NCI-H460 (cell line): ENCODE measurements at places on chromosomes 7 and 10. TPM values are rescaled to one million over a fixed set of nuclear protein-coding genes. Genes with fewer than 3 reads are reported as not detected.

INMT gene
- not detected in 2 replicates for total RNA-seq

GRCh38 chr10:77241350-77241725 lies 396.3 kb downstream of the KCNMA1 start:
- no peak for DNase-seq

GRCh38 chr7:14228341-14228740 lies 238.9 kb upstream of the ETV1 start:
- DNase-seq, result no peak

SFR1 gene
- 13.0 and 13.8 TPM in 2 replicates for total RNA-seq

FAM241B gene
- total RNA-seq, result 2.3 and 4.9 TPM in 2 replicates

DNA sequence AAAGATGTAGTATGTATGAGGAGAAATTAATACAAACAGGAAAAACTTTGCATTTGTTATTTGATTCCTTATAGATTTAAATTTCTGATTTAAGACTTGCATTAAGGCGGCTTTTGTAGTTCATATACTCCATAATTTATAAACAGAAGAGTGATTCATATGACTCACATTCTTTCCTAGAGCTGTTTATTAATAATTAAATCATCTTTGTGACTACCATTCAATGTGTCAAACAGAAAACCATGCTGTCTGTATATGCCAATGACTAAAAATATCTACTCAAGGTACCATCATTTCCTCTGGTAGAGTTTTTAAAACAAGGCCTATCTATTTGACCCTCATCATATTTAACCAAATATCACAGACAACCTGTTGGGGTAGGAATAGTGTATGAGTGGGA lies 501.7 kb downstream of the PARD3 start:
- DNase-seq, result no peak

GRCh38 chr10:95423164-95424005 lies 132.6 kb upstream of the PDLIM1 start:
- DNase-seq, result no peak

- no peak for DNase-seq
These were observed 22.6 kb downstream of the APBB1IP start for GRCh38 chr10:26460736-26461135.

DNA sequence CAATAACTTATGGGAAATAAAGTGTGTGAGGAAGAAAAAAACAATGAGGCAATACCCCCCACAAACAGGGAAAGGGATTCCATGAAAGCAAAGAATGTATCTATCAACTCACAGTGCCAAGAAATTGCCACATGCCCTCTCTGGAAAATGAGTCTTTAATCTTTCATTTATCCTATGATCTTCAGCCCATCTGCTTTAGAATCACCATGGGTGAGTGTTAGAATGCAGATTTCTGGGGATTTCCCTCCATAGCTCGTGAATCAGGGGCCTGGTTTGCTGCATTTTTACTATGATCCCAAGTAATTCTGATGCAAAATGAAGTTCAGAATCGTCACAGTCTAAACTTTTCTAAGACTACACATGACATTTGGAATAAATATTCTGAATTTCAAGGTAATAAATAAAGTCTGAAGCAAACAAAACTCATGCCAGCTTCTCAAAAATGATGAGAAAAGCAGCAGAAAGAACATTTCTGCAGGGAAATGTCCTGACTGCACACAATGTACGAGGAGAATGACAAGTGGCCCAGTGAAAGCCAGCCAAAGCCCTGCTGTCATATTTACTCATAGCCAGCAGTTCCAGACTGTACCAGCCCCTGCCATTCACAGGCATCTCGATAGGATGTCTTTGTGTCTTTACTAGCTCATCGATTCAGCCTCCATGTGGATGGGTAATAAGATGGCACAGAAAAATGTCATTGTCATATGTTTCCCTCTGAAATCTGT lies 167.1 kb downstream of the ELMO1 start:
- no peak for DNase-seq

DNA sequence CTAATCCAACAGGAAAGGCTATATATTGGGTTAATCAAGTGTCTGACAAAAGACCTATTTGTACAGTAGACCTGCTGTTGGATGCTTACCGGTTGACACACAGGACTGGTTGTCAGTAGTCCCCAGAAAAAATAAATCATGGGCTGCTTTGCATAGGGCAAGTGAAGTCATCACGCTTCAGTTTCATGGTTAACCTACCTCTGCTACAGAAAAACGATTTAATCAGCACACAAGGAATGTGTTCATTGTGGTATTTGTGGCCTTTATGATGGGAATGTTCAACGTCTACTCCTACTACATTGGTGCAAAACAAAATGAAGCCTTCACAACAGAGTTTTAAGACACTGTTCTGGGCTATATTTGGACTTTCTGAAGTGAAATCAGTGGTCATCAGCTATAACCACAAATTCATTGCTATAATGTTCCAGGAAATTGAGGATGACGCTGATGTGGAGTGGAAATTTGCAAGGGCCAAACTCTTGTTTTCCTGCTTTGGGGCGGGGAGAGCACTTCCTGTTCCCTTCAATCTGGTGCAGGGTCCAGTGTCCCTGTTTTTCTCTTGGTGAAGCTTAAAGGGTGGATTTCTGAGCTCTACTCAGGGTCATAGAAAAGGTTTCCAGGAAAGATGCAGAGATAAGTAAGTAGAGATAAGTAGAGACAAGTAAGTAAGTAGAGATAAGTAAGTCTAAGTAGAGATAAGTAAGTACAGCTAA lies 39.3 kb upstream of the GGCT start:
- DNase-seq, result no peak

ORAI2 gene
- total RNA-seq, result 3.6 and 5.1 TPM in 2 replicates

GRCh38 chr7:26657206-26657641 lies 207.2 kb downstream of the SKAP2 start:
- DNase-seq, result no peak

- DNase-seq, result no peak
These were observed 27.3 kb upstream of the KNDC1 start for GRCh38 chr10:133132473-133133291.

DNA sequence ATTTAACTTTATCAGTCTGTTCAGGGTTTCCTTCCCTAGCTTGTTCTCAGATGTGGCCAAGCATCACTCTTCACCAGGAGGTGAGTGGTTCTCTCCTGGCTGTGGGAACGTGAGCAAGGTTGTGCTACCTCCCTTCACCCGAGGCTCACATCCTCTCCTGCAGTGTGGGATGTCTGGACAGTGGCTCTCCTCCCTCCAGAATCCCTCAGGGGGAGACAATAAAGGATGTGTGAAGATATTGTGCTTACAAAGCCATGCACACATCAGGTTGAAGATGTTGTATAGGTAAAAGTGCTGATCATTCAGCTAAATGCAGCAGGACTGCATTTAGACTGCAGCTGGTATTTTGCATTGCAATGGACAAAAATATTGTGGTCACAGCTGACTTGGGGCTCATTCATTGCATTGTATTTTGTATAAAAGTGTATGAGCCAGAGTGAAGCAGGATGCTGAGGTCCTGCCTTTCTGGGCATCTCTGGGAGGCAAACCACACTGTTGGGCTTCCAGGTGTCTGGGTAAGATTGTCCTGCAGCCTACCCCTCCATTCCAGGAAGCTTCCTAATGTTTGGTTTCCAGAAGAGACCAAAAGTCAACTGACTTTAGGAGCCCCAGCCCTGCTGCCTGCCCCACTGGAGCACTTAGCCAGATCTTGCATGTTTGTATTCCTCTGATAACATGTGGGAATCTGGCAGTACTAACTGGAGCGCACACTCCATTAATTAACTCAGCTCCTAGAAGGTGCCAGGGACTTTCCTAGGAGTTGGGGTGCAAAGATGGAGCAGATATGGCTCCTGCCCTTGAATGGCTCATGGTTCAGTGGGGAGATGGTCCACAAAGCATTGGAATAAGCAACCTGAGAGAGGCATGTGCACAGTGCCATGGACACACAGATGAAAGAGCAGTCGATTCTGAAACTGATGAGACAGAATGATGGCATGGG lies 292.5 kb upstream of the ZNF32 start:
- DNase-seq, result no peak

DNA sequence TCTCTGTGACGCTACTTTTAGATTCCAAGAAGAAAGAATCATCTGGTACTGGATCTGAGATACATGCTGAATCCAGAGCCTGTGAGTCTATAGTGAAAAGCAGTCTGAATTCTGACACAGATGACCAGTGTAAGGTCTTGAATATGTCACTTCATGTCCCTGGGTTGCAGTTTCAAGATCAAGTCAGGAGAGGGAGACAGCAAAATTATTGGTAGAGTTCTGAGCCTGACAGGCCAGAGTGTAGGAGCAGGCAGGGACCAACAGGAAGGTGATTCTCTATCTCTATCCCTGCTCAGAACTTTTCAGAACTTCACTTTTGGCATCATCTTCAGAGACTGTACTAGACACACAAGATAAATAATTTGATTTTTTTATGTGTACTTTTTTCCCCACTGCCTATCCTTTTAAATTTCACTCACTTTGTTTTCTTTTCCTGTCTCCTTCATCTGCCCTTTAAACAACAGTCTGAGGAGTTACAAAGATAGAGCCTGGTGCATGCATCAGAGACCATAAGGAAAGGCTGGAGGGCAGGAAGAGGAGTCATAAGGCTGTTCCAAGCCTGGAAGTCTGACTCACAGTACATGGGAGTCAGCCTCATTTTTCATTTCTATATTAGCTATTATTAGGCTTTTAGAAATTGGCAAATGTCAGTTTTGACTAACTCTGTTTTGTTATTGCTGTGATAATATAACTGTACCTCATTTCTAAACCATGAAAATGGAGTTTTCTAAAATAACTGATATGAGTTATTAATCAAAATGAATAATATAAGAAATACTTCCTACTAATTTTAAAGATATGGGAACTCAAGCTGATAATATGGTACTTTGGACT lies 120.2 kb upstream of the TMEM229A start:
- DNase-seq, result peak; percentile 60

- no peak for DNase-seq
These were observed 64.0 kb upstream of the CDK1 start for GRCh38 chr10:60714233-60714632.

DNA2 gene
- 17.5 and 17.7 TPM in 2 replicates for total RNA-seq

TRPV6 gene
- total RNA-seq, result not detected in 2 replicates

GRCh38 chr10:96456296-96456840 lies 57.4 kb downstream of the TLL2 start:
- DNase-seq, result no peak

PRRT4 gene
- 0.27 and 0.38 TPM in 2 replicates for total RNA-seq

GRCh38 chr10:93437946-93438612 lies 44.1 kb downstream of the MYOF start:
- no peak for DNase-seq

GRCh38 chr10:84195044-84195830 lies 900 bp downstream of the CDHR1 start:
- no peak for DNase-seq

IKZF1 gene
- not detected in 2 replicates for total RNA-seq

MKX gene
- 0.66 and 1.1 TPM in 2 replicates for total RNA-seq

DNA sequence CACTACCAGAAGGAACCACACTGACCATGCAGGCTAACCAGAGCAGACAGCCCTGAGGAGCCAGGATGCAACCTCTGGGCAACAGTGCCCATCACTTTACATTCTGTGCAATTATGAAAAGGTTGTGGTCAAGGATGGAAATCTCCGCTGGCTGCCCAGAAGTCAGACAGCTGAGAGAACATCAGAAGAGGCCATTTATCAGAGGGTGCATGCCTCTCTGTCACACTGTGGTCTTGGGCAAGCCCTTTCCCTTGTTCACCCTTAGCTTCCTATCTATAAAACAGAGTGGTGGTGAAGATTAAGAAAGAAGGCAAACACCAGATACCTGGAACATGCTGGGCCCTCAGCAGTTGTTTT lies 120.7 kb upstream of the GDF10 start:
- DNase-seq, result no peak

DNA sequence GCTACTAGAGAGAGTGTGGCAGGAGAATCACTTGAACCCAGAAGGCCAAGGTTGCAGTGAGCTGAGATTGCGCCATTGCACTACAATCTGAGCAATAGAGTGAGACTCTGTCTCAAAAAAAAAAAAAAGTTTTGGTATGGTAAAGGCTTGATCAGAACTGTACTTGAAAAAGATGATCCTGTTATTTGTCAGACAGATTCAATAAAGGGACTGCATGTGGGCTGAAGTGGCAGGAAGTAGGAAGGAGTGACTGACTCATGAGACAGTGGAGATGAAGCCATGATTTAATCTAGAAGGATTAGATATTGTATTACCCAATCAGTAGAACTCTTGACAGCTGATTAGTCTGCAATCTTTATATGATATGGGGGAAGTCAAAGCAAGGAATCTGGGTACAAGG lies 2.7 kb upstream of the TMEM254 start:
- no peak for DNase-seq

DNA sequence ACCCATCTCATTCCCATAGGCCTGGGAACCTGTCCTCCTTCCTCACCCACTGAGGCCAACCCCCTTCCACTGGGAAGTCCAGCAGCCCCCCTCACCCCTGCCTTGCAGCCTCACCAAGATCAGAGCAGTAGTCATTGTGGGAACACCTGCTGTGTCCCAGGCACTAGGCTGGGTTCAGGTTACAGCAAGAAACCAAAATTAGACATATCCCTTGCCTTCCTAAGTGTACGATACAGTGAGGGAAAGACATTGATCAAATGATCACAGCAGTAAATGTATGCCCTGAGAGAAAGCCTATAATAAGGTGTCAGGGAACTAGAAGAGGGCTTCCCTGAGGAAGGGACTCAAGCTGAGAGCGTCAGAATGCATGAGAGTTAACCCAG lies 17.0 kb upstream of the C10orf105 start:
- no peak for DNase-seq

DNA sequence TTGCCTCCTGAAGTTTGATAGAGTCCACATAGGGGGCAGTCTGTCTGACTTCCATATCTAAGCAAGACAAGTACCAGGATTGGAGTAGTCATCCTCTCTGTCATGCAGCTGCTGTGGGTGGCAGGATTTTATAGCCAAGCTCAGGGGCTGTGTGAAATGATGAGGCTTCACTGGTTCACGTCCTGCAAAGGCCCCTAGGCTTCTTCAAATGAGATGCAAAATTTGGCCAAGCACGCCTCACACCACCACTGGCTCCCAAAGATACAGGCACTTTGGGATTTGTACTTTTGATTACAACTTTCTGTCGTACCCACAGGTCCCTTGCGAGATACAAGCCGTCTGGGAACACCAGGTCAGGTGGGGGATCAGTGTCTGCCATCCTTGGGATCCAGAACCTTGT lies 67.1 kb downstream of the WDFY4 start:
- DNase-seq, result no peak

DNA sequence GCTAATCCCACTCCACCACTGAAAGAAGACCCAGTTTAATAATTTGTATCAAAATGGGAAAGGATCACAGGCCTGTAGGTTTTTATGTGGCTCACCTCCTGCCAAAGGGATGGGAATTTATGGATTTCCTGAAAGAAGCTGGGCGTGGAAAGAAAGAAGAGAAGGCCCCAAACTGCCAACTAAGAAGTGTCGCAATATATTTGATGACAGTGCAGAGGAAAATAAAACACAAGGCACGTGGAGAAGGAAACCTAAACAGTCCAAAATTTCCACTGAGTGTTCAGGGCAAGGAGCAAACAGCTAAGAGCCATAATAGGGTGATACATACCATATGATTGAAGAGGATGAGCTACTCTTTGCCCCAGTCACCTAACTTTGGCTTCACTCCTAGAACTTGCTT lies 667.2 kb downstream of the GATA3 start:
- no peak for DNase-seq

GHRHR gene
- not detected in 2 replicates for total RNA-seq
